ENCODE measurements at places on chromosomes 1 and 21.

- DNase-seq, result no peak
Measured at GRCh38 chr1:49190138-49190537, 413.4 kb upstream of the BEND5 start.

DNA sequence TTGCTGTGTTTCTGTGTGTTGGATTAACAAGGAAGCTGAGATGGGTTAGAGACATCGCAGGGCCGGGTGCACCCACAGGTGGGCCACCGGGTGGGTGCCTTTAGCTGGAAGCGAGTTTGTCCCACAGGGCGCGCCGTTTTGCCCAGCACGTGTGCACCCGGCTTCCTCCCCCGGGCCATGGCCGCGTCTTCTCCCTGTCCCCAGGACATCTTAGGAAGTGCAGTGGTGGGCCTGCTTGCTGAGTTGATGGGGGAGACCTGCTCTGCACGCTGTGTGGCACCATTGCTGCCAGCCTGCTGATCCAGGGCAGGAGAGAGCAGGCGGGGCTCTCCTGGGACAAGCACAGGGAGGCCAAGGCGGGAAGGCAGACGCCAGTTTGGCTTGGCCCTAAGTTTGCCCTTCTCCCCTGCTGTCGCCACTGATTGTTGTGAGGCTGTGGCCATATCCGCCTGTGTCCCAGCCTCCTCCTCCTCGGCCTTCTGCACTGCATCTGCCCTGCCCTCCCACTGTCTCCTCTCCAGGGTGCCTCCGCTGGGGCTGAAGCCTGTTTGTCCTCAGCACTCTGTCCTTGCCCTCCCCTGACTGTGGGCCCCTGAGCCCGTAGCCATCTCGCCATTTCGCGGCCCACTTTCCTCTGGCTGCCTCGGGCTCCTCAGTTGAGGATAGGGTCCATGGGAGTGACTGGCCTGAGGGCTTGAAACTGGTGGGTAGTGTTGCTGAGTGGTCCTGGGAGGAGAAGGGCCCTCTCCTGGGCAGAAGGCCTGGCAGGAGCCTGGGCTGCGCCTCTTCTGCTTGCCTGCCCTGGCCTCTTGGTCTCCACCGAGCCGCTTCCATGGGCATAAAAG is 47.6 kb downstream of the PKNOX1 start:
- no peak for DNase-seq

DNA sequence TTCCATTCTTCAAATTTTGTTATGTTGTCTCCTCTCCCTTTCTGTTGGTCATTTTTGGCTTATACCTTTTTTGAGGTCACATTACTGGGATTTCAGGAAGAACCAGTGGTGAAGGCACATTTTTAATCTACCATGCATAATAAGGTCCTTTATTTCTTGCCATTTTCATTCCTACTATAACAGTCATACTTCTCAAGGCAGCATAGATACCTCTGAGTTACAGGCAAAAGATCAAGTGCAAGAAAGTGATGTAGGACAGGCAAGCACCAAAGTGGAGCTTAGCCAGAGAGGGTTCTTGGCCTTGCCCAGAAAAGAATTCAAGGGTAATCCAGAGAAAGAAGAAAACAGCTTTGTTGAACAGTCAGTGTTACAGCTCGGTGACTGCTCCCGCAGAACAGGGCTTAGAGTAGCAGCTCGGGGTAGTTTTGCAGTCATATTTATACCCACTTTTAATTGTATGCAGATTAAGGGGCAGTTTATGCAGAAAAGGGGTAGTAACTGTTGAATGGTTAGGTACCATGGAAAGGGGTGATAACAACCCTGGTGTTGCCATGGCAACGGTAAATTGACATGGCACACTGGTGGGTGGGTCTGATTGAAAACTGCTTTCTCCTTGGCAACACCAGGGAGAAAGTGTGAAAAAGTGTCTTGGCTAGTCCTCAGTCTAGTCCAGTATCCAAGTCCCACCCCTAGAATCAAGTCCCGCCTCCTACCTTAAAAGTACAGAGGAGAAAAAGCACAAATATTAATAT is 39.6 kb upstream of the DOCK7 start:
- DNase-seq, result no peak

DNA sequence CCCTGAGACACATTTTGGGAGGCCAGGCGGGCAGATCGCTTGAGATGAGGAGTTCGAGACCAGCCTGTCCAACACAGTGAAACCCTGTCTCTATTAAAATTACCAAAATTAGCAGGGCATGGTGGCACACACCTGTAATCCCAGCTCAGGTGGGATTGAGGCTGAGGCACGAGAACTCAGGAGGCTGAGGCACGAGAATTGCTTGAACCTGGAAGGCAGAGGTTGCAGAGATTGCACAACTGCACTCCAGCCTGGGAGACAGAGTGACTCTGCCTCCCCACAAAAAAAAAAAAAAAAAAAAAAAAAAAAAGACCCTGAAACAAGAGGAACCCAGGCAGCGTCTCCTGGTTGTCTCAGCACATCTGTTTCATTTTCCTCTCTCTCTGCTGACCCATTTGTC is 24.2 kb downstream of the PGM1 start:
- DNase-seq, result no peak

- no peak for DNase-seq
Measured at GRCh38 chr1:25875856-25876692, 566 bp upstream of the PAQR7 start.

DNA sequence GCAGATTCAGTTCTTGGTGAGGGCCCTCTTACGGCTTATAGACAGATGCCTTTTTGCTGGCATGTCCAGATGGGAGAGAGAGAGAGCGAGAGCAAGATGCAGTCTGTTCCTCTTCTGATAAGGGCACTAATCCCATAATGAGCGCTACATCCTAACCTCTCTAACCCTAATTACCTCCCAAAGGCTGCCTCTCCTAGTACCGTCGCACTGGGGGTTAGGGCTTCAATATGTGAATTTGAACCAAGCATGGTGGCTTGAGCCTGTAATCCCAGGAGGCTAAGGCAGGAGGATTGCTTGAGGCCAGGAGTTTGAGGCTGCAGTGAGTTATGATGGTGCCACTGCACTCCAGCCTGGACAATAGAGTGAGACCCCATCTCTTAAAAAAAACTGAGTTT is 10.5 kb upstream of the SDE2 start:
- no peak for DNase-seq

DNA sequence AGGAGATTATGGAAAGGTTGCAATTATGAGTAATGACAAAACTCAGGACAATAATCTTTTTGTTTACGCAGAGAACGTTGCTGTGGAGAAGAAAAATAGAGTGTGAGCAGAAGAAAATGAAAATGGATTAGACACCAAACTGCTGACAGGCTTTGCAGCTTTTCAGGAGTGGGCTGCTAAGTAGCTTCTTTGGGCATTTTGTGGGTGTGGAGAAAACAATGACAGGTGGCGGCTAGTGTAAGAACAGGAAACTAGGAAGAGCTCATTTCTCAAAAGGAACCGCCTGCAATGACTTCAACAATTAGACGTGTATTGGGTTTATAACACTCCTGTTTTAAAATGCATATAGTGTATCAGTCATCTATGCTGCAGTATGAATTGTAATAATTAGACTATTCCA is 18.3 kb upstream of the PALMD start:
- DNase-seq, result no peak

GRCh38 chr1:86259390-86259789 is 102.8 kb upstream of the COL24A1 start:
- DNase-seq, result no peak

GRCh38 chr1:11434501-11434900 is 44.5 kb upstream of the DISP3 start:
- no peak for DNase-seq

- DNase-seq, result peak; percentile 69
Measured at GRCh38 chr1:200558866-200559459, 61.6 kb downstream of the KIF14 start.

- no peak for DNase-seq
Measured at GRCh38 chr1:90187323-90187585, 192.3 kb downstream of the ZNF326 start.

DNA sequence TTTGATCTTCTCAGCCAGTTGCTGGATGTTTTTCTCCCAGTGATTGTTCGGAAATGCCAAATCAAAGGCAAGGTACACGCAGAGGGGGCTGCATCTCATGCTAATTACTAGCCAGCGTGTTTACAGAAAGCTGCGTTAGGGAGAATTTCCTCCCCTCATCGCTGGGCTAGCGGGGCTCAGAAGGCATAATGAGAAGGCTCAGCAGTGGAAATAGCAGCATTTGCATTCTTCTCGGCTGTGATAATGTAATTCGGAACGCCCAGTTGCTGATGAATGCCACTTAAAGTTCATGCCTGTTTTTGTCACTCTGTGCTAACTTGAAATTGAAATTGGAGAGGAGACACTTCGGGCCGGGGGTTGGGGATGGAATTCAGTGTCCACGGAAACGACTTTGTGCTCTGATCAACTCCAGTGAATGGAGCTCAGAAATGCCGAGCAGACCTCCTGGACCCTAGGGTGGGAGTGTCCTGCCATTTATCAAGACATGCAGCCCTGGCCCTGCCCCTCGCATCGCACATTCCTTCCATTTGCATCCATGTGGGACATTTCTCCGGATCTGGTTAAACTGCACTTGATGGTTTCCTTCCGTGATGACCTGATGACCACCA is 313.4 kb upstream of the C1orf174 start:
- DNase-seq, result no peak

- no peak for DNase-seq
Measured at GRCh38 chr1:229945795-229946194, 121.2 kb upstream of the GALNT2 start.

DNA sequence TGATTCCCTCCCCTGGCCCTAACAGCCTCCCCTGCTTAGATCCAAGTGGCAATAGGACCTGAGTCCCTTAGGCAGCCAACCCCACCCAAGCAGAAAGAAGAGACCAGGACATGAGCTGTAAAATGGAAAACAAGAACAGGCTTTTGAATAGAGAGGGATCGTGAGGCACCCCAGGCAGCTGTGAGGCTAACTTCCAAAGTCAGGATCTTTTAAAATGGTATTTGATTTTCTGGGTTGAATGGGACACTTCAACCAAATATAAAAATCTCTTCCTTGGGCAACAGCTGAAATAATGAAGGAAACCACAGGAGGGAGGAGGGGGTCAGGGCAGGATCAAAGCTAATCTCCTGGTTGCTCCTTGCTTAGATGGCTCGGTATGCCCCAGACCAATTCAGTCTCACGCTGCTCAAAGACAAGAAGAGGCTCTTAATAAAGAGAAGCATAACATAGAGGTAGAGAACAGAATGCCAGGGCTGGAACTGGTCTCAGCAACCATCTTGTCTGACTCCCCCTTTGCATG is 28.6 kb upstream of the AVPR1B start:
- DNase-seq, result no peak

GRCh38 chr1:25936947-25937346 is 30.7 kb upstream of the STMN1 start:
- no peak for DNase-seq

DNA sequence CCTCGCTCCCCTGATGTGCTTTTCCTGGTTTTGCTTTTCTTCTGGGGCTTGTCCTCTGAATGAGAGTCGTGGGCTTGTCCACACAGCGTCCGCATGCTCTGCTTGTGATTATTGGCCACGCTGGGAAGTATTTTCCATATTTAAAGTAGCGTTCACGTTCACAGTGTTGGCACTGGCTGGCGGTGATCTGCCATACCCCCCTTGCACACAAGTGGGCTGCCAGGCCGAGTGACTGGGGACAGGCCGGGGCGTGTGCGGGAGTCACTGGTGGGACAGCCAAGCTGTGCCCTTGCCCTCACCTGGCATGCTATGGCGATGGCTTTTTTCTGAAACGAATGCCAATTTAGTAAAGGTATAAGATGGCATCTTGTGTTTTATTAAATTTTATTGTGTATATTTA is 32.8 kb downstream of the SLC37A1 start:
- DNase-seq, result no peak

DNA sequence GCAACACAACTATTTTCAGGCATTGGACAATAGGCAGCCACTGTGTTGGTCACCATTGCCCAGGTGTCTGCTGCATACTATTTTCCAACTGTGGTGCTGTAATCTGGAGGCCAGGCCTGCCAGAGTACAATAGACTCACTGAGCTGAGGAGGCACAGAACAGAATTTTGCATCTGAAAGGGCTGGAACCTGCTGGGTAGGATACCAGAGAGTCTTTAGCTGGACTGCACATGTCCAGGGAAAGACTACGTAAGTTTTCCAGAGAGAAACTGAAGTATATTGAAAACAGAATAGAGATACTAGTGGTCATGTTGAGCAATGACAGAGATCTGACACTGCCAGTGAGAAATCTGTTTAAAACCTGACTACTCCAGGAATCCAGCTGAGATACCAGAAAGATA is 200.8 kb downstream of the RASAL2 start:
- DNase-seq, result no peak

- no peak for DNase-seq
Measured at GRCh38 chr1:225881081-225881958, 860 bp downstream of the TMEM63A start.

Measured in Kasumi-1 (cell line).